ENCODE measurements at places on chromosomes 5 and 9.

DNA sequence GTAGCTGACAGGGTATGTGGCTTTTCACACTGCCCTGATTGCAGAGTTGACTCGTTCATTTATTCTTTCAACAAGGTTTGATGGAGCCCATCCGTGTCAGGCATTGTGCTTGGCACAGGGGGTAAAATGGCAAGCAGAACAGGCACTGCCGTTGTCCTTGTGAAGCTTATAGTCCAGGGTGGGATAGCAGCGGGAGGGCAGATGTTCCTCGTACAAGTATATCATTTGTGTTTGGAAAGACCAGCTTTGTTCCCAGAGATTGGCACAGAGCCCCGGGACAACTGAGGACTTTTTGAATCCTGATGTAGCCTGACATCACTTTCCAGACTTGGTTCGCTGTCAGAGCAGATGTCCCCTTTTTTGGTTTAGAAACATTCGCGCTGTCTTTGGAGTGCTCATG is 50.9 kb downstream of the MVB12B start:
- DNase-seq = no peak

- no peak for DNase-seq
Measured at GRCh38 chr5:132476876-132477781, 13.4 kb downstream of the IRF1 start.

GRCh38 chr5:142849880-142850279 is 79.7 kb downstream of the ARHGAP26 start:
- DNase-seq = no peak

DNA sequence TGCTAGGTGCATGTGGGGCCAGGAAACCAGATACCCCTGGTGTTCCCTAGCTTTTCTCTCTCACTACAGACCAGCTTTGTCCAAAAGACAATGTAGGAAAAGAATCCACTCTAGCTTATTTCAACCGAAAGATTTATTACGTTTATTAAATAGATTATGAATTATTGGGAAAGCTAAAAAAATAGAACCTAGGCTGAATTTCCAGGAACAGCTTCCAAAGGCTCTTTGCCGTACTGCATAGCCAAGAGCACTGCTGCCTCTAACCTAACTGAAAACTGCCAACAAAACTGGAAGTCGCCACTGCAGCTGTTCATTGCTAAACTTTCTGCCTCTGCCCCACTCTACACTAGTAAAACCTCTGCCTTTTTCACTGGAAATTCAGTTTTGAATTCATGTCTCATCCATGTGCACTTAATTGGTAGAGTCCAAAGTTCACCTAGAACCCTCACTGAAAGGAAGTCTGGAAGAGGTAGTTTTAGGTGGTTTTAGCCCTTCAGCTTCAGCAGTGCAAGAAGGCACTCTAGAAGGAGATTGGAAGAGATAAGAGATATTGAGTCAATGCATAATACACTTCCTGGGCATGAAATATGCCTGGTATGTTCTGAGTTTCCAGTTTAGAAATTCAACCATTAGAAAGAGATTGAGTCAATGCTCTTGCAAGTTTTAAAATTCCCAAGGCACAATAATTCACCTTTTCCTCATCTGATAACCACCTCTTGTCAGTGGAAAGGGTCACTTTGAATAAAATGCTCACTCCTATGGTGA is 927.9 kb downstream of the MAT2B start:
- DNase-seq = no peak

- DNase-seq = no peak
Measured at GRCh38 chr9:18111146-18111545, 362.8 kb upstream of the ADAMTSL1 start.

GRCh38 chr5:172640822-172641358 is at the start of gene NEURL1B:
Gene NEURL1B, plus strand, starts transcription at chr5:172641263. Its CDS starts 144 bp downstream, at chr5:172641407.
- peak; percentile 55 for DNase-seq

DNA sequence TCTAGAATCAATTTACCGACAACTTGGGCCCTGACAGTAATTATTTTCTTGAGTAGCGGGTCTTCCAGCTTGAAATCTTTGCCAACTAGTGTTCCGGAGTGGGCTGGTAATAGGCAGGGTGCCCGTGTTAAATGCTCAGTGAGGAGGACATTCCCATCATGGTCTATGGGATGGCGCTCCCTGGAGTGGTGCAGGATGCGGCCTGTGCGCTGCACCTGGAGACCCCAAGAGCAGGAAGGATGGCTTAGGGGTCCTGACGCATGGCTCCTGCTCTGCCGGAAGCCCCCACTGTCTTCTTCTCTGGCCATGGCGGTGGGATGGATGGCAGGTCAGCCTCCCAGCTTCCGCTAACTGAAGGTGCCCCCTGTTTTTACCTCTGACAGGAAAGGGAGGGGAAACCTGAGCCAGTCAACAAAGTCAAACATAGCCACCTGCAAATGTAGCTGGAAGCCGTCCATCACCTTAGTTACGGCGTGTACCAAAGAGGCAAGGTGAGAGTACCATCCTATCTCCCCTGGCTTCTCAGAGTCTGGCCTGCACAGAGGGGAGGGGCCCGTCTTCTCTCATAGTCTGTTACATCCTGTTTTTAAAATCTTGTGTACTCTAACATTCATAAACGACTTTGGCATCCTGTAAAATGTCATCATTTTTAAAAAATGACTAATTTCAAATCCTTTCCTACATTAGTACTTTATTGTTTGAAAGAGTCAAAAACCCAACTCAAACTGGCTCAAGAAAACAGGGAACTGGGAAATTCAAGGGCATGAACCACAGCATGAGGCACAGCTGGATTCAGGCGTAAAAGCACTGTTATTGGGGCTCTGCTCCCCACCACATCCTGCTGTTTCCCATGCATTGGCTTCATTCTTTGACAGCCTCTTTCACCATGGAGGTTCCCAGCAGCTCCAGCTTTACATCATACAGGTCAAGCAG is 28.5 kb upstream of the UNC5A start:
- DNase-seq = no peak

GRCh38 chr5:3218916-3219650 is 376.5 kb upstream of the IRX1 start:
- DNase-seq = no peak

- DNase-seq = no peak
Measured at GRCh38 chr9:70228611-70229010, 30.2 kb upstream of the SMC5 start.

- DNase-seq = no peak
Measured at GRCh38 chr5:124637011-124637410, 109.4 kb downstream of the ZNF608 start.

GRCh38 chr5:115751176-115751575 is 65.3 kb downstream of the CDO1 start:
- no peak for DNase-seq

DNA sequence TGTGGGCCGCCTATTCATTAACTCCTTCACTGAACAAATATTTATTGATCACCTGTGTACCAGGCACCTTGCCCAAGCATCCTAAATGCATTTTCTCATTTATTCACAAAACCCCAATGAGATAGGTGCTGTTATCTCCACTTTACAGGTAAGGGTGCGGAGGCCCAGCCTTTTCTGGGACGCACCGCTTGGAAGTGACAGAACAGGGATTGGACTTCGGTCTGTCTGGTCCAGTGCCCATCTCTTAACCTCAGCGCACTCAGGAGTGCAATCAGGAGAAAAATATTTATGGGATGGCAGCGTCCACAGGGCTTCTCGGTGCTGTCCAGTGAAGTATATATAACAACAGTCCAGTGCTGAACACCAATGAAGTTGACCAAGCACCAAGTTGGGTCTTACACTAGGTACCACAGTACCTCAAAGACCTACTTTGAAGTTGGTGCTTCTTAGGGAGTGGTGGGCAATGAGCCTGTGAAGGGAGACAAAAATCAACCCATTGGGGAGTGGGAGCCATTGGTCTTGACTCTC is 18.9 kb upstream of the GARNL3 start:
- DNase-seq = no peak

GRCh38 chr9:137829260-137829996 is 48.2 kb upstream of the CACNA1B start:
- DNase-seq = no peak

DNA sequence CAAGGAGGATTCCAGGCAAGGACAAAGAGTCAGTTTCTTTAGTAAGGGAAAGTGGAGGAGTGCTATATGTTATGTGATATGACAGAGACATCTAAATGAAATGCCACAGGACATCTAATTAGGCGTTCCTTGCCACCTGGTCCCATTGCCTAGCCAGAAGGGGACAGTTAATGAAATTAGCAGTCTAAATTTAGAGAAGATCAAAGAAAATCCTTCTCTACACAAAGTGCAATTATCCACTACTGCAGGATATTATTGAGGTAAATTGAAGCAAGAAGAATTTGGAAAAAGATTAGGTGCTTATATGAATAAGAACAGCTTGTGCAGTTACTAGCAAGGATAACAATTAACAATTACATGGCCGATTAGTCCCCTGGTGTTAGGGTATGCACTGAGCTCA is 495.3 kb upstream of the NMUR2 start:
- DNase-seq = no peak

DNA sequence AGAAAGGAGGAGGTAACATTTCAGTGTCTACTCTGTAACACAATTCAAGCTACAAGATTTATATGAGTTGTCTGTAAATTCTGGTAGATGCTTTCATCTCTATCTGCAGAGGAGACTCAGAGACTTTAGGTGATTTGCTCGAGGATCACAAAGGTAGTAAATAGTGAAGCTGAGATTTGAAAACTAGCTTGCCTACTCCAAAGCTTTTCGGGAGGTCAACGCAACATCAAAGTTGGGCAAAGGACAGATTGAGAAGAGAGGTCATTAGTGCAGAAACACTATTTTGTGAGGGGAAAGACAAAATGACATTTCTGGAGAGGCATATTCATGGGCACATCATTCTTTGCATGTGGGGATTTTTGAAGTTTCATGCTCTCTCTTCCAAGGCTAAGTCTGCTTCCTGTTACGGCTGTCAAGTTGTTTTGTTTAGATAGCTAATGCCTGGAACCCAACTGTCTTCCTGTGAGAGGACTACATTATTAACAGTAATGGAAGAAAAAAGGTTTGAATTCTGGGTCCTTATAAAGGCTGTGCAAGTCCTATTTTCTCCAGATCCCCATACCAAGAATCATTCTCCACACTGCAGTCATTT is 413.5 kb upstream of the ZNF462 start:
- DNase-seq = no peak

DNA sequence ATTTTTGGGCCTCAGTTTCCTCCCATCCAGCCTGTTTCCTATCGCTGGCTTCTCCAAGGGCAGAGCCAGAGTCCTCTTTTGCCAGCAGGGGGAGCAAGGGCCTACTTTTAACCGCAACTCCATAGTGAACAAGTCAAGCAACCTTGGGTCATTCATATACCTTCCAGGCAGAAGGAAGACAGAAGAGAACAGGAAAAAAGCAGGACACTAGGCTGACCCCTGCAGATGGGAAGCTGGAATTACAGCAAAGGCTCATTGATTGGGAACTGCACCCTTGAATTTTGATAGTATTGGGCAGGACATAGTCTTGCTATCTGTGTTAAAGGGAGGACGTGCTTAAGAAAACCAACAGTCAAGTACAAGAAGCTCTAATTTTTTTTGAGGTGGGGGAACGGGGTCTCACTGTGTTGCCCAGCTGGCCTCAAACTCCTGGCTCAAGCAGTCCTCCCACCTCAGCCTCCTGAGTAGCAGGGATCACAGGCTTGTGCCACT is 30.1 kb downstream of the QRFP start:
- DNase-seq = peak; percentile 58

GRCh38 chr9:21434202-21435014 is 5.8 kb upstream of the IFNA1 start:
- peak; percentile 43 for DNase-seq

- DNase-seq = peak; percentile 55
Measured at GRCh38 chr9:137064027-137064879, 6.1 kb downstream of the SAPCD2 start.

- no peak for DNase-seq
Measured at GRCh38 chr5:76524868-76525267, 98.3 kb downstream of the F2RL2 start.

- DNase-seq = no peak
Measured at GRCh38 chr9:77598991-77599390, 49.1 kb downstream of the GNA14 start.
